ENCODE measurements at places on chromosomes 7 and 10.

GRCh38 chr7:22052674-22053365 is 107.1 kb upstream of the CDCA7L start:
- DNase-seq, result no peak

- DNase-seq, result no peak
Observed at GRCh38 chr10:130230036-130230435, 93.8 kb downstream of the GLRX3 start.

DNA sequence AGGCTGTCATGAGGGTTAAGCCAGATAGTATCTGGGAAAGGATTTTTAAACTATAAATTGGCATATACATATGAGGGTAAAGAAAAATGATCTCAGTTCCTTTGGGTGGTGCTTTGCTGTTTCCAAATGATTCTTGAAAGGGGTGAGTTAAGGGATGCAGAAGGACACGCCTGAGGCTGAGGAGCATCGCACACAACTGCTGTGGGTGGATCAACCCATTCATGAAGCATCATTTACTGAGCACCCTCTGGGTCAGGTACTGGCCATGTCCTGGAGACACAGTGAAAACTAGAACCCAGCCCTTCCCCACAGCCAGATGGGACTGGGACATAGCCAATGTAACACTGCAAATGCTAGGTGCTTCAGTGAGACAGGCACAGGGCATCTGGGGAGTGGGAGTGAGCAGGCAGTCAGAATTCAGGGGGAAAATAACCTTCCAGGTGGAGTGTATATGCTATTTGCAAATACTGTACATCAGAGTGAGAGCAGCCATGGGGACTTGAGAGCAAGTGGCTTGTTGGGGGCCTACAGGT is 112.1 kb downstream of the WDFY4 start:
- no peak for DNase-seq

DNA sequence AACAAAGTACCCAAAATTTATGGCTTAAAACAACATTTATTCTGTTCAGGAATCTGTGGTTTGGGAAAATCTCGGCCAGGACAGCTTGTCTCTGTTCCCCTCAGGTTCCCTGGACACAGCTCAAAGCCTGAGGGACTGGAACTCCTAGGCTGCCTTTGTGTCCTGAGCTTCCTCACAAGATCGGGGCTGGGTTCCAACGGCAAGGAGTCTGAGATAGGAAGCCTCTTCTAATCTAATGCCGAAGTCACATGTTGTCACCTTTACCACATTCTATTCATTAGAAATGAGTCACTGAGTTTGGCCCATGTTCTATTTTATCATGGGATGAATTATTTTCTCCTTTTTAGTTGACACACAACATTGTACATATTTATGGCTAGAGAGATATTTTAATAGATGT is 80.5 kb downstream of the ANKRD26 start:
- no peak for DNase-seq

DNA sequence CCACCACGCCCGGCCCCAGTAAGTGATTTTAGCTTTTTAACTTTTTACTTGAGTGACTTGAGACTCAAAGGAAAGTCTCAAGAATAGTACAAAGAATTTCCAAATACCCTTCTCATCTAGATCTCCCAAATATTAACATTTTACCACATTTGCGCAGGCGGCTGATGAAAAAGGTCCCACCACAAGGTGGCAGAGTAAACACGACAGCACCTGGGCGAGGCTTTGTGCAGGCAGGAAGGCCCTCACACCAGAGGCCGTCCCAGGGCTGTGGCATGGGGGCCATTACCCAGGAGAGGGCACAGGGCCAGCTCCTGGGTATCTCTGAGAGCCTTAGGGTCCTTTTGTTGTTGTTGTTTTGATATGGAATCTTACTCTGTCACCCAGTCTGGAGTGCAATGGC is 50.0 kb upstream of the WIPI2 start:
- DNase-seq, result peak; percentile 37

DNA sequence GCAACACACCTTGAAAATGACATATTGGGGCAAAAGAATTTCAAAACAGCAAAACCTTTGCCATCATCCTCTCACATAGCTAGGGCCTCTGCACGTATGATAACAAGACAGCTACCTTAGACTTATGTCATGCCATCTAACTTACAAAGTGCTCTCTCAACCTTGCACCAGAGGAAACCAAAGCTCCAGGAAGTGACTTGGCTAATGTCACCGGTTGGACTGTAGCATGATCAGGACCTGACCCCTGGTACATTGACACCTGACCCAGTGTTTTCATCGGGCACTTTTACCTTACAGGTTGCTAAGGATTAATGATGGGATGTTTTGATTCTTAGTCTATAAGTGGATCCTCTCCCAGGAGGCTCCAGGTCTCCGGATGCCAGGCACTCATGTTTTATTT is 529.8 kb upstream of the GALNT17 start:
- no peak for DNase-seq

- DNase-seq, result no peak
Observed at GRCh38 chr10:80501913-80502521, 35.7 kb upstream of the SH2D4B start.

GRCh38 chr10:50367732-50368131 is 116.4 kb upstream of the ASAH2 start:
- peak; percentile 11 for DNase-seq

- DNase-seq, result no peak
Observed at GRCh38 chr7:95357623-95358022, 33.3 kb upstream of the PON1 start.

DNA sequence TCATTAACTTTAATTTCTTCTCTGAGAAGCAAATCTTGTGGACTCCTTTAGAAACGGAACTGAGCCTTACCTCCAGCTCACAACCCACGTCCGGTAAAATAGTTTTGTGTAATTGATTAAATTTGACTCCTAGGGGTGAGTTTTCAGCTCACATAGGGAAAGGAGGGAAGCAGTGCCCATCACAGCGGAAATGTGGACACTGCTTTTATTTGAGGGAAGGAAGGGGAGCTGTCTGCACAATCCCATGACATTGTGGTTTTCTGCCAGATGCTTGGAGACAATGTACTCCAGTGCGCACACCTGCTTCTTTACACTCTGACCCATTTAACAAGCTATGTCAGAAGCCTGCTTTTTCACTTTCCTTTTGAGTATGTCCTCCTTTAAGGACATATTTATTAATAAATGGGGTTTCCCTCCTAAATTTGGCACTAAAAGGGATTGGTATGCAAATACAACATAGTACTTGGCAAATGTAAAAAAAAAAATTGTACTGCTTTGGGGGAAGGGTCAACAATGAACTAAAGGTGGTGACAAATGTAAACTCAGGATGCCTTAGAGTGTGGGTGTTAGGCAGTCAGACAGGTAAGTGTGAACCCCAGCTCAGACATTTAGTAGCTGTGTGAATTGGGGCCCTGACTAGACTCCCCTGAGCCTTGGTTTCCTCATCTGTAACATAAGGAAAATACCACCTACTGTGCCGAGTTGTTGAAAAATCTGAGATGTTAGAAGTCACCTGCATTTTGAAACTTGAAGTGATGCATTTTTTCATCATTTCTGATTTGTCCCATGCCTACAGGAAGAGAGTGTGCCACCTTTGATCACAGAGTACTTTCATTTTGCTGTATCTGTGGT is 90.2 kb upstream of the KLF6 start:
- peak; percentile 48 for DNase-seq

DNA sequence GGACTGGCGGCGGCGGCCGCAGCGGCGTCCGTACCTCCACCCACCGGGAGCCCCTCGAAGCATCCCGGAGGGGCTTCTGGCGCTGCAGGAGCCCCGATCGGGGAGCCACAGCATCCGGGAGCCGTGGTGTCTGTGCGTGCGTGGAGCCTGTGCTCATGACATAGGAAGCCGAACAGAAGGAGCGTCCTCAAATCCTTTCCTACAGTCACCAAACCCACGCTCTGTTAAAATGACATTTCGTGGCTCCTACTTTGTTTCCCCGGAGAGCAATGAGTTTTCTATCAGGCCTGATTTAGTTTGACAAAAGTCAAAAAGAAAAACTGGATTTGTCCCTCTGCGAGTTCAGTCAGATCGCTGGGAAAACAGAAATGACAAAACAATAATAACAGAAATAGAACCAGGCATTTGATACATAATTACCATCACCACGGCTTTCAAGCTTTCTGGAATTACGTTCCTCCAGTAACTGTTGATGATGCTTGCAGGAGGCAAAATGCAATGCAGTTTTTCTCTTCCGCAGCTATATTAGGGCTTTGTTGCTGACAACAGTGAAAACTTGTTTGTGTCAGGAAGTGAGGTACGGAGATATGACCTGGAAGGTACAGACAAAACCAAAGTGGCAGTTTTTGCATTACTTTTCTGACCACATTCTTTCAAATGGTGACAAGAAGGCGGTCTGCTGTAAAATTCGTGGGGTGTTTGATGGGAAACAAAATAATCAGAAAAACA is 219.3 kb upstream of the MKLN1 start:
- DNase-seq, result peak; percentile 55

DNA sequence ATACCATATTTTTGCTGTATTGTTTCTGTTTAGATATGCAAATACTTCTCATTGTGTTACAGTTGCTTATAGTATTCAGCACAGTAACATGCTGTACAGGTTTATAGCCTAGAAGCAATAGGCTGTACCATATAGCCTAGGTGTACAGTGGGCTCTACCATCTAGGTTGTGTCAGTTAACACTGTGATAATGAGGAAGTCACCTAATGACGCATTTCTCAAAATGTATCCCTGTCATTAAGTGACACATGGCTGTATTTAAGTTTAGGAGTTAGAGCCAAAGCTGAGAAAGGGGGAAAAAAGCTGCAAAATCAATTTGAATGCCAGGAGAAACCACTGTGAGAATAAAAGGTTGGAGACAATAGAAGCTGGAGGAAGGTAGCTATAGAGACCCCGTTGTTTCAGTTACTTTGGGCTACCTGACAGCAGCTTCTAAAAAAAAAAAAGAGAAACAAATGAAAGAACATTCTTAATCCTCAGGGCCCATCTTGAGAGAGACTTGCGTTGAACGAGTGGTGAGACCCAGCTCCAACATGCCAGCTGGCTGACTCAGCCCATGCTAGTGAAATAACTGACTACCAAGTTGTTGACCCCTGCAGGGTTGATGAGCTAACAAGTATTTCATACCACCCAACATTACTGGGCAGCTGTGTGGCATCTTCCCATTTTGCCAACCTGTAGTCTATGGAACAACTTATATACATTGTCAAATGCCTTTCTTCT is 8.7 kb downstream of the STARD3NL start:
- DNase-seq, result no peak

DNA sequence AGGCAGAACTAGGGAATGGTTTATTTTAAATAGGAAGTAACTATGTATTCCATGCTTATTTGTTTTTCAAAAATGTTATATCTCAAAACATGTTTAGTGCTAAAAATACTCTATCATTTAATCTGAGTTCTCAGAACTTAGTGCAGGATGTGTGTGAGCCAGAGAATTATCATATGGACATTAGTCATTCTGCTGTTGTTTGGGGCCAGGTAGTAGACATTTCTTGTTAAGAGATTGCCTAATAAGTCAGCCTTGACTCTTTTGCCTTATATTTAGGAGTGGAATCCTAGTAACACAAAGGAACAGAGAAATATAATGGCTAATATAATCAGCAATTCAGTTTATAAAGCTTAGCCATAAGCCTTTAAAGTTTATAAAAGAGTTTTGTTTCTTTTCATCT is 149.8 kb downstream of the CCSER2 start:
- no peak for DNase-seq

- DNase-seq, result no peak
Observed at GRCh38 chr7:128011131-128011661, 20.0 kb downstream of the LRRC4 start.

DNA sequence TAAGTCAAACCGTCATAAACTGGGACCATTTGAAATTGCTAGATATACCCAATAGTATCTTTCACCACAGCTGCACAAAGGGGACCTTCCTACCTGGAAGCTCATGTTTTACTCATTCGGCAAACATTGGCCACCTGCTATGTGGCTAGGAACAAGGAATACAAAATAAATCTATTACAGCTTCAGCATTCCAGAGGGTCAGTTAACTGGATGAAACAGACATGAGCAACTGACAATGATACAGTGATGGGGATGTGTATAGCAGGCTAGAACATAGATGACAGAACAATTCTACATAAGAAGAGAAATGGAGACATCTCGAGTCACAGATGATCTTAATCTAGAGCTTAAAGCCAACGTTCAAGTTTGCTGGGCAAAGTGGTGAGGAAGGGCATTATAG is 3.1 kb upstream of the SMURF1 start:
- DNase-seq, result no peak

DNA sequence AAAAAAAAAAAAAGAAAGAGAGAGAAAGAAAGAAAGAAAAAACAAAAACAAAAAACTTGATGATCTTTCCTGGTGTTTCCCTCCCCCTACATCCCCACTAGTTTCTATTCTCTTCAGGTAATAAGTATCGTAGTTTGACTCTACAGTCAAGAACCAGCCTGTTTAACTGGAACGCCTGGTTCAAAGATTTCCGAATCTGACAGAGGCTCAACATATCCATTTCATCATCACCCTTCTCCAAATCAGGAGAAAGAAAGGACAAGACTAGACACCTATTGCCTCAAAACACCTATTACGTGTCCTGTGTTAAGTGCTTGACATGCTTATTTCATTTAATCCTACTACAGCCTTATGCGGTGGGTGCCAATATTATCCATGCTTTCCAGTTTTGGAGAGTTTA is 20.4 kb upstream of the BLOC1S2 start:
- DNase-seq, result no peak
